ENCODE measurements at places on chromosomes 3 and 15.

GRCh38 chr15:51260202-51260601 lies 78.2 kb downstream of the CYP19A1 start:
- DNase-seq = no peak

DNA sequence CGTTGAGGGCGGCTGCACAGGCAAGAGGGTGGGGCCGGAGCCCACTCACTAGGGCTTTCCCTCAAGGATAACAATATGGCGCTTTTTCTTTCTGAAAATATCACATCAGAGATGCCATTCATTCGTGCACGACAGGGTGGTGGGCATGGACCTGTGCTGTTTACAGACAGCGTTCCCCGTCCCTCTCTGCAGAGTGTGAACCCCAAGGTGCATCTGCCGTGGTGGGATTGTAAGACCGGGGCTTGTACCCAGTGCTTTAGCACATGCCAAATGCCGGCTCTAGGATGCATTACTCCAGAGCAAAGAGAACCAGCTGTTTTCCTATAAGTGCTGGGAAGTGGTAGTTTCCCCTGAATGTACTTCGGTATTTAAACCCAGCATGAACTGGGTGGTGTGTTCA lies 37.0 kb downstream of the CHDH start:
- no peak for DNase-seq

DNA sequence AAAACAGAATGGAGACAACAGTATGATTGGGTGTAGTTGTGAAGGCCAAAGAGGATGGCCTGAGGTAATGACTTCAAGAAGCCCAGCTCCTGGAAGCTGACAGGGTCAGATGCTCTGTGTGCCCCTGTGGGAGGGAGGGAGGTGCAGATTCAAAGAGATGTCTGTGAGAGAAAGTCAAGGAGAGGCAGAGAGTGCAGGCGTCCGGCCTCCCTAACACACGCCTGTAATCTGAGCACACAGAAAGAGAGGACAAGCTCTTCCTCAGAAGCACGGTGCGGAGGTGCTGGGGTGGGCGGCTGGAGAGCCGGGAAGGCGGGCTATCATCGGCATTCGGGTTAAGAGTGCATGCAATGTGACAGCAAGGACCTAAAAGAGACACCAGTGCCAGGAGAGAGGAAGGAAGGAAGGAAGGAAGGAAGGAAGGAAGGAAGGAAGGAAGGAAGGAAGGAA lies 238.2 kb upstream of the HES1 start:
- DNase-seq = no peak

DNA sequence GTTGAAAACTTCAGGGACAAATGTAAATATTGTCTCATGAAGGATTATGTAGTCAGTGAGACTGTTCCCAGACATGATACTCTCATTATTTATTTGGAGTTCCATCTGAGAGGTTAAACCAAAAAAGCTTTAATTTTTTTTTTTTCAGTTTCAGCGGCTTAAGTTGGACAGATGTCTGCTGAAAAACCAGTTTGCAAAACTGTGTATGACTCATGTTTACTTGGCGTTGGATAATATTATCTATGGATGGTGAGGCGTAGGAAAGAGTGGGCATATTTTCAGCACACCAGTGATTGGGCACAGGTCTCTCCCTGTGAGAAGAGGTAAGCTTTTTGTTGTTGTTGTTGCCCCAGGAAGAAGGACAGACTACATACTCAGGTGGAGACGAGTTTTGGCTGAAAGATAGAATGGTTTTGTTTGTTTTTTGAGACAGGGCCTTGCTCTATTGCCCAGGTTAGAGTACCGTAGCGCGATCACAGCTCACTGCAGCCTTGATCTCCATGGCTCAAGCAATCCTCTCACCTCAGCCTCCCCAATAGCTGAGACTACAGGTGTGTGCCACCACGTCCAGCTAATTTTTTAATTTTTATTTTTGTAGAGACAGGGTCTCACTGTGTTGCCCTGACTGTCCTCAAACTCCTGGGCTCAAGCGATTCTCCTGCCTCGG lies 16.4 kb upstream of the ANXA2 start:
- DNase-seq = no peak

DNA sequence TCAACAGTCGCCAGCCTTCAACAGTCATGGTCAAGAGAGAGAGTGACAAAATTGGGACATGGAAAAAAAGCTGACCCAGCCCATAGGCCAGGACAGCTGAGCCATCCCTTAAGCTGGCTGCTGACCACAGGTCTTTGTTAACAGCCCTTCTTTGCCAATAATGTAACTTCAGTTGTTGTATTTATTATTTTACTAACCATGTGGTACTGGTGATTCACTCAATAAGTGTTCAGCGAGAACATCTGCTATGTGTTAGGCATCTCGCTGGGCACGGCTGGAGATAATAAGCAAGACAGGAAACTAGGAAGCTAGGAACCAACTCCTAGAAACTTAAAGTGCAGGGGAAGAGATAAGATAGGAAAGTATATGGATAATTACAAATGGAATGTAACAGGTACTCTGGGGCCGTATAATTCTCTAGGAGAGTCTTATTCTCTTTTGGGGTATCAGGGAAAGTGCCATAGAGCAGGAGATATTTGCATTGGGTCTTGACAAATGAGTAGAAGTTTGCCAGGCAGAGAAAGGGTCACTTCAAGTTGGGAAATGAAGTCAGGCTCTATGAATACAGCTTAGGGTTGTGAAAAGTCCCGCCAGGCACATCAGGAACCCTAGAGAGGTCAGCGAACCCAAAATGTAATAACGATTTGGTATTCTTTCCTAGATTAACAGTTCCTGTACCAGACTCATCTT lies 84.0 kb upstream of the TRA2B start:
- no peak for DNase-seq

DNA sequence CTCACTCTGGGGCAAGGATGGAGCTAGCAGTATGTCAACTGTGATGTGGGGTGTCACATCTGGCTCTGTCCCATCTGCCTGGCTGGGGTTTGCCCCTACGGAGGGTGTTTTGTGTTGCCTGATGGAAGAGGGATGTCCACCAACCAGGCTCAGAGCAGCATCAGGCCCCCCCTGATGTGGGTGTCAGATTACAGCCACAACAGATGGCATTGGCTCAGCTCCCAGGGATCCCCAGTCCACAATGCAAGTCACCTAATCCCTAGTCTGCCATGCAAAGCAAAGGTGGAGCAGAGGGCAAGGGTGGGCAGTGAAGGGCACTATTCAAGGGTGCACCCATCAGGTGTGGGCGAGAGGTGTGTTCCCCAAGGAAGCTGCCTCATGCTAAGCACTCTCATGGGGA lies 48.9 kb upstream of the AMOTL2 start:
- DNase-seq = no peak

DNA sequence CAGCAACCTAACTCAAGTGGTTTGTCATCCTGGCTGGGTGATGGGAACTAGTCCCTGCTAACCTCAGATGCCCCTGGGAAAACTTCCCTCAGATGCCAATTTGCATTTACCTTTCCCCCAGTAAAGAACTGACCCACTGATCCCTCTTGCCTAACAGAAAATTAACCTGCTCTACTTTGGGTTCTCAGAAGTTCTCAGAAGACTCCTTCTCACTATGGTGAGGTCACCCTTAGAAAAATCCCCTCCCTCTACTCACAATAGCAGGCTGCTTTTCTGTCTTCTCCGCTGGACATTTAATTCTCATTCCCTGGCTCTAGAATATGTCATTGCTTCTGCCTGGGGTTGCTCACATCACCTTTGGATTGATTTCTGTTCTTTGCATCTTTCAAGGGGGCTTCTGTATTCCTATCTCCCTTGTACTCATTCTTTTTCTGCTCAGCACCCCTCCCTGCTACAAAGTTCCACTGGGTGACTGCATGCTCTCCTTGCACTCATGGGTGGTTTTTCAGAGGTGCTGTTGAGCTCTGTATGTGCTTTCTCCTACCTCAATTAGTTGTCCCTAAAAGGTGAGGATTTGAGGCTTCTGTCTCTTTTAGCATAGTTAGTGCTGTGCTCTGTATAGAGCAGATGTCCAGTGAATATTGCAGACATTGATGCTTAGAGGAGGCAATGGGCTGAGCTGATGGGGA lies 869 bp downstream of the PLA1A start:
- DNase-seq = no peak

- no peak for DNase-seq
Observed at GRCh38 chr3:41569632-41570305, 370.5 kb downstream of the CTNNB1 start.

GRCh38 chr15:69026355-69026754 lies 11.9 kb downstream of the NOX5 start:
- DNase-seq = no peak

- no peak for DNase-seq
Observed at GRCh38 chr3:195337747-195338146, 66.8 kb upstream of the XXYLT1 start.

GRCh38 chr15:63134245-63134985 lies 12.8 kb downstream of the LACTB start:
- DNase-seq = no peak

- DNase-seq = no peak
Observed at GRCh38 chr3:77160931-77161497, 121.1 kb downstream of the ROBO2 start.

GRCh38 chr3:77081240-77081661 lies 41.4 kb downstream of the ROBO2 start:
- no peak for DNase-seq

DNA sequence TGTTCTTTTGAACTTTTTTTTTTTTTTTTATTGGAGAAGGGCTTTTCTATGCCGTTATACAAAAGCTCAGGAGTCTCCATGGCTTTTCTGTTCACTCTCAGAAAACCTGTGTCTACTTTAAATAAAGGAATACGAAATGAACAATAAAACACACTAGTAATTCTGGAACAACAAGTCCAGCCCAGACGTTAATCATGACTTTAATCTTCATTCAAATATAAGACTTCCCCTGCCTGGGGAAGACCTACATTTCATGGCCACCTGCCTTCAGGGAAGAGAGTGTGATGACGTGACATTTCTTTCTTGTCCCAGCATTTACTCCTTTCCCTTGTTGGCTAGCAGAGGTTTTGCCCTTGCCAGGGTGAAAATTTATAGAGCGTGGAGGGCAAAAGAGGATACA lies 564.5 kb downstream of the PDCD6IP start:
- DNase-seq = no peak

- no peak for DNase-seq
Observed at GRCh38 chr3:8884630-8885290, 78.5 kb downstream of the RAD18 start.

DNA sequence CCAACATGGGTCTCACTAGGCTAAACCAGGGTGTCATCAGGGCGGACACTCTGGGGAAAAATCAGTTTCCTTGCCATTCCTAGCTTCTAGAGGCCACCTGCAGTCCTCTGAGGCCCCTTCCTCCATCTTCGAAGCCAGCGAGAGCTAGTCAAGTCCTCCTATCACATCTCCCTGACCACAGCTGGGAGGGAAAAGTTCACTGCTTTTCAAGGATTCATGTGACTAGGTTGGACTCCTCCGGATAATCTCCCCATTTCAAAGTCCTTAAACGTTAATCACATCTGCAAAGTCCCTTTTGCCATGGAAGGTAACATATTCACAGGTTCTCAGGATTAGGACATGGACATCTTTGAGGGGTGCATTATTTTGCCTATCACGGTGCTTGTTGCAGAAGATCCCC lies 35.9 kb upstream of the MAP3K13 start:
- DNase-seq = no peak

DNA sequence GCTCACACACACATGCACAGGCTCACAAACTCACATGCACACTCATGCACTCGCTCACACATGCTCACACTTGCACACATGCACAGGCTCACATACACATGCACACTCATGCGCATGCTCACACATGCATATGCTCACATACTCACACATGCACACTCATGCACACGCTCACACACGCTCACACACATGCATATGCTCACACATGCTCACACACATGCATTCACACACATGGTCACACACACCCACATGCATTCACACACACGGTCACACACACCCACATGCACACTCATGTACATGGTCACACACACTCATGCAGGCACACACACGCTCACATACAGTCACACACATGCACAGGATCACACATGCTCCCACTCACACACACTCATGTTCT lies 132.8 kb upstream of the SMAD3 start:
- DNase-seq = no peak

GRCh38 chr3:152969557-152970300 lies 134.8 kb downstream of the P2RY1 start:
- DNase-seq = no peak

DNA sequence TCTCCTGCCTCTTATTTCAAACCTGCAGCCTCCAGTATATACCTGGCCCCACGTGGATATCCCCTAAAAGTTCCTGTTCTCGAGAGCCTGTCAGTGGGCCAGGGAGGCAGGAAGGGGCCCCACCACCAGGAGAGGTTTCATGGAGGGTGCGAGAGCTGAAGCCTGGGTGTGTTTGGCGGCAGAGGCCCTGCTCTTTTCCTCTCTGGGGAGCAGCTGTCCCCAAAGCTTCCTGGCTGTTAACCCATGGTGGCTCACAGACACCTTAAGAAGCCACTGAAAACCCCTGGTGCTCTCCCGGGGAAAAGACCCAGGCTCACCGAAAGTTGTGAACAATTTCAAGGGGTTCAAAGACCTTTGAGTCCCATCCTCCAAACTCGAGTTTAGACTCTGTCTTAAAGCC lies 1.1 kb downstream of the PRRT3 start:
- DNase-seq = no peak

- DNase-seq = no peak
Observed at GRCh38 chr3:117602058-117602644, 892.6 kb downstream of the TUSC7 start.
